ENCODE measurements at places on chromosomes 7 and 10. TPM values are rescaled to one million over a fixed set of nuclear protein-coding genes. Genes with fewer than 3 reads are reported as not detected.

Gene EBLN1
- not detected for total RNA-seq

GRCh38 chr7:26937306-26937705 lies 72.9 kb upstream of the SKAP2 start:
- DNase-seq: no peak

DNA sequence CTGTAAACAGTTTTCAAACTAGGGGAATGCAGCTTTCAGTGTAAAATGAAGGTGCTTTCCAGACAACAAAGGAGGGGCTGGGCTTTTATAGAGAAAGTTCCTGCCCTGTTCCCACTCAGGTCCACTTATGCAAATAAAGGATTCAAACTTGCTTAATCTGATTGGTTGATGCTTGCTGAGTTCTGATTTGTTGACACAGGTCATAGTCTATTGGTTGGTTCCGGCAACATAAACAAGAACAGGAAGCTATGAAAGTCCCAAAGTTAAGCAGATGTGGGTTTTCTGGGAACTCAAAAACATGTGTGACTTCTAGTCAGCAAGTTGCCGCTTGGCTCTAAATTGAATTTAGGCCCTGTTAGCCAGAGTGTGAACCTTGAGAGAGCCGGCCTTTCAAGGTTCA lies 194.2 kb upstream of the SVIL start:
- DNase-seq: no peak

GRCh38 chr10:125027871-125028869 lies 86.2 kb downstream of the ZRANB1 start:
- no peak for DNase-seq

- DNase-seq: no peak
Observed at GRCh38 chr7:35499226-35499625, 195.7 kb downstream of the HERPUD2 start.

GRCh38 chr7:26493737-26494428 lies 202.2 kb downstream of the SNX10 start:
- DNase-seq: no peak

- no peak for DNase-seq
Observed at GRCh38 chr10:72083790-72084459, 4.4 kb downstream of the SPOCK2 start.

Measured in occipital lobe (tissue), 3 donors.